ENCODE measurements at places on chromosomes 2 and 18. TPM values are rescaled to one million over a fixed set of nuclear protein-coding genes. Genes with fewer than 3 reads are reported as not detected.

DNA sequence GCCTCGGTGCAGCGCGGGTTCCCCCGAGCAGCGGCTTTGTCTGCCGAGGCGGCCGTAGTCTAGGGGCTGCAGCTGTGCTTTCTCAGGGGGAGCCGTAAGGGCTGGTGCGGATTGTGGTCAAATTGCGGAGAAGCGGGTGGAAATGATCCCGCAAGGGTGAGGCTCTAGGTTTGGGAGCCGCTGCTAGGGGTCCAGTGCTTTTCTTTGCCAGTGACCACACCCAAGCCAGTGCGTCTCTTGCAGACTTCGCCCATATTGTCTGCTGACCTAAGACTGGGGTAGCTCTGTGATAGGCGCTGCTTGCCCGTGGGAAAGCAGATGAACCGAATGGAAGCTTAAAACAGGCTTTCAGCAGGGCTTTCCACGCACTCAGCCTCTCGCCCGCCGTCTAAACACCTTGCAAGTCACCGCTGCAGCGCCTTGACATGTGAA lies 2.1 kb downstream of the DPYSL5 start:
- DNase-seq = no peak

DNA sequence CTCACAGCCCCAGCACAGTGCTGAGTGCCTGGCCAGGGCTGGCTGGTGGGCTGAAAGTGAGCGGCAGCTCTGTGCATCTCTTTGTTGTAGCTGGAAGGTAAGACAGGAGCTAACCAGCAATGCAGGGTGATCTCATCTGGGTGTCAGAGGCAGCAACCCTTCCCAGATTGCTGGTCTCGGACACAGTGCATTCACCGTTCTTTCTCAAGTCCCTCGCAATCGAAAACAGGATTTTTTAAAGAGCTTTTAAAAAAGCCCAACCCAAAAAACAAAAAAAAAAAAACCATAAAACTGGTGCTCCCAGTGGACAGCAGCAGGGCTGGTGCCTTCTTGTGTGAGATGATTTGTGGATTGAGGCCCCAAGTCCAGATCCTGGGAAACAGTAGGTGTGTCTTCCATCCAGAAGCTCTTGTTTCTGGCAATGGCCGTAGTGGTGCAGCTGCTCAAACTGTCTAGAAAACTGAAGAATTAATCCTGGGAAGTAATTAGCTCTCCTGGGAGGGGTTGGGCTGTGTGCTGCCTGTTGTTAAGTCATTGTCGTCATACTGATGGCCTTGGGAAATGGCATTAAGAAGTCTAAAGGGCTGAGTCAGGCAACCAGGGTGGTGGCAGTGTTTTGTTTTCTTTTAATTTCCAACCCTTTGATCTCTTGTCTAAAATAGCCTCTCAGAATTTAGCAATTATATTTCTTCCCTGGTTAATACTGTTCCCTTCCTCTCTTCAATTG lies 156.7 kb downstream of the KLHL29 start:
- peak; percentile 20 for DNase-seq

DNA sequence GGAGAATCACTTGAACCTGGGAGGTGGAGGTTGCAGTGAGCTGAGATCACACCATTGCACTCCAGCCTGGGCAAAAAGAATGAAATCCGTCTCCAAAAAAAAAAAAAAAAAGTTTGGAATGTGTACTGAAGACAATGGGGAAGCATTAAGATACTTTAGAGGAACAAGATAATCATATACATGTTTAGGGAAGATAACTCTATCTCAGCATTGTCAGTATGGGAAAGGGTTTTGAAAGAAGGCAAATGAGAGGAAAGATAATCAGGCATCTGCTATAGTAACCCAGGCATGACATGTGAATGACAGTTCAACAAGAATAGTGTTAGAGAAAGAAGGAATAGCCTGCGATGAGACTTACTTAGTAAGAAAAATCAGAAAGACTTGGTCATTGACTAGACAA lies 112.0 kb downstream of the ATAD2B start:
- no peak for DNase-seq

DNA sequence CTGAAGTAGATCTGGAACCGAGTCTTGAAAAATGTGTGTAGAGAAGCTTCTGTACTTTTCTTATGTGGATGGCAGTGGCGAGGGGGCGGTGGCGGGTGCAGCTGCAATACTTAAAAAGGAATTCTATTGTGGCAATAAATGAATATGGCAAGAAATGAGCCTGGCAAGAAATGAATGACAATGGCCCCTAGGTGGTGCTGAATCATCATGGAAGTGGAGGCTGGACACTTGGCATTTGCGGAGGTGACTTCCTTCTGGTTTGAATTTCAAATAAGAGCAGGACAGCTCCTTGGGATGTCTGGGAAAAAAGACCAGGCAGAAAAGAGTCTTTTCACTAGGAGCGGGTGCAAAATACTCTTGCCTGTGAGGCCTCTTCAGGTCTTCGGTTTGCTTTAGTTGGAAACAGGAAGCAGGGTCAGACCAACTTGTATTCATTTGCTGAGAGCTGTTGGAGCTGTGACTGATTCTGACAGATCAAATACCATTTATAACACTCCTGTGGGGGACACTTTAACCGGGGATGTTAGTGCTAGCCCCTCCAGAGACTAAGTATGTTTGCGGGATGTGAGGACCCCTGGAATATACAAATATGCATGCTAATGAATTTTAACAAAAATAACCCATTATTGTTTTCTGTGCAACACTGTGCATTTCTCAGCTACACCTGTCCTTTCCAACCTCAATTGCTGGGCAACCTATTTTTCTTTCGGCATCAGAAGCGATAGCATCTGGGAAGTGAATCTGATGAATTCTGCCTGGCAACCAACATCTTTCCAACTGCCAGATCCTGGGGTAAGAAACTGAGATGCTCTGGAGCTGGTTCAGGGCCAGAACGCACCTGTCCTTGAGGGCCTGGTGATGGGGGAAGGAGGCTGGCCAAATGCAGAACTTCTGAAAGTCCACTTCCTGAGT lies 35.4 kb downstream of the FASTKD2 start:
- peak; percentile 71 for DNase-seq

GRCh38 chr2:8103085-8103708 lies 578.7 kb upstream of the ID2 start:
- no peak for DNase-seq

DNA sequence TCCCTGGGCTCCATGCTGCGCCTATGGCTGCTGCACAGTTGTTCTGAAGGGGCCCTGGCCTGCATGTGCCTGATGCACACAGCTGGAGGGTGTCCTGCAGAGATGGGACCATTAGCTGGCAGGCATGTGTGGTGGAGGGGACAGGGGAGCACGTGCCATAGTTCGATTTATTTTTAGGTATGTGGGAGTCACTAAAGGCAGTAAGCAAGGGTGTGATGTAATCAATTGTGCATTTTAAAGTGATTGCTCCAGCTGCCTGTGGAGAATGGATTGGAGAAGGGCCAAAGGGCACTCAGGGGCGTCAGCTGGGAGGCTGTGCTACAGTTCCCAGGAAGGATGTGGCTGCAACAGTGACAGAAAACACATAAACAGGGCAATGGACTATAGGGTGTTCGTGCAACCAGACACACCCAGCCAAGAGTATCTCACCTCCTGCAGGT lies 205.1 kb downstream of the ARL4C start:
- DNase-seq = peak; percentile 93

GRCh38 chr2:74079522-74080341 lies 68.0 kb downstream of the BOLA3 start:
- DNase-seq = no peak

- DNase-seq = no peak
Observed at GRCh38 chr18:27057519-27058234, 127.4 kb downstream of the CHST9 start.

- DNase-seq = peak; percentile 35
Observed at GRCh38 chr2:86350751-86351150, 13.3 kb upstream of the REEP1 start.

- DNase-seq = peak; percentile 87
Observed at GRCh38 chr18:44589693-44590355, 90.9 kb upstream of the SETBP1 start.

DNA sequence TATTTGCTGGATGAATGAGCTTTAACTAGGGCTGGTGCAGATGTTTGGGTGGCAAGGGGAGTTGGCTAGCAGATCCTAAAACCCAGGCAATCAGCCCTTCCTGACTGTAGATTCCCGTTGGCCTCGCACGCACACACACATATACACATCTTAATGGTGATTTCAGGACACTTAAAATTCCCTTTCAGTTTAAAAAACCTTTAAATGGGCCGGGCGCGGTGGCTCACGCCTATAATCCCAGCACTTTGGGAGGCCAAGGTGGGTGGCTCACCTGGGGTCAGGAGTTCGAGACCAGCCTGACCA lies 19.5 kb upstream of the MTCL1 start:
- DNase-seq = no peak

DNA sequence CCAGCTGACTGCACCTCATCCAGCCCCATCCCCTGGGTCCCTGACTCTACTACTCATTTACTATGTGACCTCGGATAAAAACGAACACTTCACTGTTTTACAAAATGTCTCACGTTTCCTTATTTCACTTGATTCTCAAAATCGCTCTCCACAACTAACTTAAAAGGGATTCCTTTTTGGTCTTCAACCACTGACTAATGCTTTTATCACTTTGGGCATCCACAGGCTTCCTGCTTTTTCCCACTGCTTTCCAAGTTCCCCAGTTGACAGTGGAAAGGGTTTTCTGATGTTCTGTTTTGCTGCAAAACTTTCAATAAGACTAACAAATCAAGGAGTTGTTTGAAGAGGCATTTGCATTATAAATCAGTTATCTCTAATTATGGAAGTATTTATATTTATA lies 24.1 kb downstream of the EIF2AK3 start:
- peak; percentile 47 for DNase-seq

DNA sequence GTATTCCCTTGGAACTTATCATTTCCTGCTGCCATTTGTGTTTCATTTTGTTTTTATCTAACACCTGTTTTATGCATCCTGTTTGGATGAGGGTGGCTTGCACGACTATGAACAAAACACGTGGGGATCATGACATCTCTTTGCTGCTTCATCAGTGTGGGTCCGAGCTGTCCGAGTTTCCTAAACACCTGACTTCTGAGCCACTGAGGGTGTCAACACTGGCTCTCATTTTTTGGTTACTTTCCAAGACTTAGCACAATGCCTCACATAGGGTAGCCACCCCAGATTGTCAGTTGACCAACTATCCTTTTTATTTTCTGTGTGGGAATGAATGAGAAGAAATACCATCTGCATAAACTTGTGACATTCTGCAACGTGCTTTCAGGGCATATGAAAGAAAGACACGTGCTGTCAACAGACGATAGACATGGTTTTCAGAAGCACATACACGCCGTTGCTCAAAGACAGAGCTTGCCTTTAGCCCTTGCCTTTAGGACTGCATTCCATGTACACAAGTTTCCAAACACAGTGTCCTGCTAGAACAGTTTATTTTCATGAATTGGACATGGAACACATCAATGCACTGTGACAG lies 166.7 kb downstream of the MYT1L start:
- DNase-seq = no peak

DNA sequence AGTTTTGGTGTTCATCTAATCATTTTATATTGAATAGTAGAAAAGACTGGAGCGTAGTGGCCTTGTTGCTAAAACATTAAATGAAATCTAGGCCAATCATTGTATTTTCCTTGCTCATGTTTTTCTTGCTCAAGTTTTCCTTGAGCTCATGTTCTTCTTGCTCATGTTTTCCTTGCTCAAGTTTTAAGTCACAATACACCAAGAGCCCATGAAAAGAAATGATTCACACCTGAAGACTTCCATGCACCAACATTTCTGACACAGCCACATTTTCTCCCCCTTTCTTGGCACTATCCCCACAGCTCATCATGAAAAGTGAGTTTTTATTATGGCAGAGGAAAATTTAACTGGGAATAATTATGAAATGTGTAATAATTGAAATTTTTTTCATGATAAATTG lies 92.0 kb downstream of the LRP1B start:
- DNase-seq = no peak

GRCh38 chr2:207791579-207792243 lies 22.0 kb upstream of the FZD5 start:
- DNase-seq = no peak

DNA sequence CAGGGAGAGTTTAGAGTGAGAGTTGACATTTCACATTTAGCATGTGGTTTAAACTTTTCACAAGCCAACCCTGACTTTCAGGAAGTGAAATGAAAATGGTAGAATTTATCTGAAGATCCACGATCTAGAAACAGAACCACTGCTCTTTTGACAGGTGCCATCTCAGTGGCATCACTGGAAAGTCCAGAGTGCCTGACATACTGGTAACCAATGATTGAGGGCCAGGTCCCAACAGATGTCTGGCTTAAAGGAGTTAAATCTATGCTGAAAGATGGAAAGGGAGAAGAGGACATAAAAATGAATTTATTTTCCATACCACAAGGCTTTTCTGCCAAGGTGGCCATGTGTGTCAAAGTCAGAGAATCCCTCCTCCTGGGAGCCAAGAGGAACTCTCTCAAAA lies 2.7 kb downstream of the IL36G start:
- no peak for DNase-seq

DNA sequence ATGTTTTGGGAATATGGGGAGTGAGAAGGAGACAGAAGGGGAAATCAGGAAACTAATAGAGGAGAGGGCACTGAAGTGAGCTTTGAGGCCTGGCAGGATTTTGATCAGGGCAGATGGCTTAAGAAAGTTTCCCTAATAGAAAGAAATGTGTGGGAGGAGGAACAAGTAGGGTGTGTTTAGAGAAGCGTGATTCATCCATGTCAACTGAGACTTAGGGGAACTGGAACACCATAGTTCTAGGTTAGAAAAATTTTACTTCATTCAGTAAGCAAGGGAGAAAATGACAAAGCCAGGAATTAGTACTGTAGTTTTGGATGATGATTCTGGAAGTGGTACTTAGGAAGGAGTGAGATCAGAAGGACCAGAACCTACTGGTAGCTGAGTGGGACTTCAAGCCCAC lies 296.0 kb downstream of the PLCL1 start:
- no peak for DNase-seq

DNA sequence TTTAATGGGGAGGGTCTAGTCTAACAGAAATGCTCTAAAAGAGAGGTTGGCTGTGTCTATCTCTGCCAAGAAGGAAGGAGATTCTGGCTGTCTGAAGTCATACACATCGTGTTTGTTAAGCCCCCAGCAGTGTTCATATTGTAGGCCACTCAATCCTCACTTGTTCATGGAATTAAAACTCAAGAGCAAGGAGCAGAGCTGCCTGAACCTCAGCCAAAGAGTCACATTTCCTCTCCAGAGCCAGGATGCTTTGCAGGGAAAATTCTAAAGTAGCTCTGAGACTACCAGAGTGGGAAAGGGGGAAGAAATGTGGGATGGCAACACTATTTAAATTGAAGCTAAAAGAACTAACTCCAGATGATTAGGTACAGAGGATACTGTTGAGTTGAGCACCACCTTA lies 190.7 kb upstream of the CXCR4 start:
- DNase-seq = no peak

GRCh38 chr2:151410485-151410834 lies 758 bp downstream of the RIF1 start:
- DNase-seq = peak; percentile 19

GRCh38 chr2:146128216-146128615 lies 1608.3 kb upstream of the ZEB2 start:
- DNase-seq = peak; percentile 36

- no peak for DNase-seq
Observed at GRCh38 chr2:195037045-195037444, 620.0 kb upstream of the SLC39A10 start.

Gene MBD2
- total RNA-seq = 17.0 TPM

Gene ACVR1
- total RNA-seq = 33.6 TPM

Gene RAB27B
- 7.0 TPM for total RNA-seq

Gene RAB1A
- total RNA-seq = 168 TPM

Gene CLEC4F
- total RNA-seq = not detected

Gene NAT8
- total RNA-seq = not detected

Gene POU3F3
- total RNA-seq = not detected

Gene KCNF1
- total RNA-seq = not detected

Gene CD8B2
- not detected for total RNA-seq

Gene AGXT
- total RNA-seq = 0.10 TPM

Gene HAT1
- total RNA-seq = 164 TPM

Gene MC5R
- 0.49 TPM for total RNA-seq

Gene IKZF2
- 3.8 TPM for total RNA-seq

Gene MOGAT1
- 0.24 TPM for total RNA-seq

Measured in RPMI7951 (cell line).